ENCODE measurements at places on chromosomes 2 and 18.

DNA sequence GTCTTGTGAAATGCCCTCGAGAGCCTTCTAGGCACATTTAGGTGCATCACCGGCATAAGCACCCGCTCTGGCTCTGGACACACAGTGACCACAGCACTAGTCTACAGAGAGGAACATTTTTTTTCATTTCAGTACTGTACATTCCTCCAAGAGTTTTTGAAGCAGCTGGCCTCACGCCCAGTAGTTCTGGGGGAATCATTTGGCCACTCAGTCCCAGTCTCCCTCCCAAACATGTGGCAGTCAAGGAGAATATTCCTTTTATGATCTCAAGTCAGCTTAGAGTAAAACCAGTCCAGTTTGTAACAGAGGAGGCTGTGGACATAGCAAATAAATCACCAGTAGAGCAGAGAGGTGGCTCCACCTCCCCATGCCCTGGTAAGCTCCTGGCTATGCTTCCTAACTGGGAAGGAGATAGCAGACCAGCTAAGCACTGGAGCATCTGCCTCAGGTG lies 48.1 kb downstream of the KCNE4 start:
- no peak for DNase-seq

- DNase-seq = peak; percentile 74
Observed at GRCh38 chr2:202171241-202171825, 67.1 kb downstream of the SUMO1 start.

DNA sequence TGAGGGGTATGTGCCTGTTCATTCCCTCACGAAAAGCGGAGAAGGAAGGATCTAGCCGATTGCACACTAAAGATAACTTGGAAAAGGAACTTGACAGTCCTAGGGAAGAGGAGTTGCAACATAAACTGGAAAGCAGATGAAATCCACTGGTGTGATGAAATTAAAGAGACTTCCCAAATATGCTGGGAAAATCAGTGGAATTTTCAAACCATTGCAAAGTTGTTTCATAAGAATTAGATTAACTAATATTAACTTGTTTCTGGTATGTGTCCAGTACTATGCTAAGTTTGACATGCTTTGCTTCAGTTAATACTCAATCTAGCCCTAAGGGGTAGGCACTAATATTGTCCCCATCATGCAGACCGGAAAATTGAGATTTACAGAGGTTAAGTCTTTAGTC lies 222.7 kb downstream of the IKZF2 start:
- no peak for DNase-seq

GRCh38 chr2:222448748-222449181 lies 24.4 kb downstream of the SGPP2 start:
- peak; percentile 53 for DNase-seq

DNA sequence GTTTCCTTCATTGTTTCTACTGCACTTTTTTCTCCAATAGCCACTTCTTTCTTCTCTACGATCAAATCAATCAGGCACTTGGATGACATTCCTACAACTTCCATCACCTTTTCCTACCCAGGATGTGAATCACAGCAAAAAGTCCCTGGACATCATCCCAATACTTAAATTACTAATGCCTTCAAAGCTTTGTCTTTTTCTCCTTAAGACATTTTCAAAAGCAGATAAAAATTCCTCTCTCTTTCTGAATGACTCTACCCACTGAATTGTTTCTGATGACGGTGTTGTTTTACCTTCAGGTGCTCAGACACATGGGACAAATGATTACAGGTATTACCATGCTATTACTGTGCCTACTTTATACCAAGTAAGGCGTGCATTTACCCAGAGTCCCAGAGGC lies 500.9 kb downstream of the FBXO15 start:
- no peak for DNase-seq

- DNase-seq = no peak
Observed at GRCh38 chr2:24261441-24261840, 86.6 kb downstream of the FAM228A start.

DNA sequence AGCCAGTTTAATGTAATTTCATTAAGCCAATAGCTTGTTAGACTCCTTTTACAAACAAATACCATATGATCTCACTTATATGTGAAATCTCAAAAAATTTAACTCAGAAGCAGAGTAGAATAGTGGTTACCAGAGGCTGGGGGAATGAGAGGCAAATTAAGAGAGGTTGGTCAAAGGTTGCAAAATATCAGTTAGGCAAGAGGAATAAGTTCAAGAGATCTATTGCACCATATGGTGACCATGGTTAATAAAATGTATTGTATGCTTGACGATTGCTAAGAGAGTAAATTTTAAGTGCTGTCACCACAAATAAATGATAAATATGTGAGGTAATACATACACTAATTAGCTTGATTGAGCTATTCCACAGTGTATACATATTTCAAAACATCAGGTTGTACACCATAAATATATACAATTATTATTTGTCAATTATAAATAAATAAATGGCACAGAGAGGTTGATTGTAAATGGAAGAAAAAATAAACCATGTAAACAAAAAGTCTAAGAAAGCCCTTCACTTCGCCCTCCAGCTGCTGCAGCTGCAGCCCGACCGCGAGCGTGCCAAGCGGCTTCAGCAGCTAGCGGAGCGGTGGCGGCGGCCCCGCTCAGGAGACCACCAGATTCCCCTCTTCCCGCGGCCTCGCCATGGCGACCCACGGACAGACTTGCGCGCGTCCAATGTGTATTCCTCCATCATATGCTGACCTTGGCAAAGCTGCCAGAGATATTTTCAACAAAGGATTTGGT lies 23.0 kb upstream of the ACTR2 start:
- no peak for DNase-seq

DNA sequence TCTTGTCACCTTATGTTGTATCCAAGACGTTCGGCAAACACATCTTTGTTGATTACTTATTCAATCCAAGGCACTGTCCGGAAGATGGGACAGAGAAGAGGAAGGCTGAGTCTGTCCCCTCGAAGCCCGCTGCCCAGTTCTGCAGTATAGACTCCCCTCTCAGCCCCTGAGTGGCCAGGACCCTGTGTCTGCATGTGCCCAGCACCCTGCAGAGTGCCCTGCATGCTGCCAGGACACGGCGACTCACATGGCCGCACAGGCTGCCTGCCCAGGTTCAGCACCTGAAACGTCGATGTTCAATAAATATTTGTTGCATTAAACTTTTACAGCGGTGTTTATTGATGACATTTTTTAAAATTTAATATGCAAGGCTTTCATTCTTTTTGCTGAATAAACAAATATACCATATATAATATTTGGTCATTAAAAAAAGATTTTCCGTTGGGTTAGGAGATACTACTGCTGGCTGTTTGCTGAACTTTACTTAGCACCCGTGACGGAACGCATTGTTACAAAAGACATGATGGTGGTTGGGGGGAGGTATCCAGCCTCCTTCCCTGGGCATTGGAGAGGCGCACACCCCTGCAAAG lies 146.5 kb downstream of the PTGR3 start:
- DNase-seq = no peak

DNA sequence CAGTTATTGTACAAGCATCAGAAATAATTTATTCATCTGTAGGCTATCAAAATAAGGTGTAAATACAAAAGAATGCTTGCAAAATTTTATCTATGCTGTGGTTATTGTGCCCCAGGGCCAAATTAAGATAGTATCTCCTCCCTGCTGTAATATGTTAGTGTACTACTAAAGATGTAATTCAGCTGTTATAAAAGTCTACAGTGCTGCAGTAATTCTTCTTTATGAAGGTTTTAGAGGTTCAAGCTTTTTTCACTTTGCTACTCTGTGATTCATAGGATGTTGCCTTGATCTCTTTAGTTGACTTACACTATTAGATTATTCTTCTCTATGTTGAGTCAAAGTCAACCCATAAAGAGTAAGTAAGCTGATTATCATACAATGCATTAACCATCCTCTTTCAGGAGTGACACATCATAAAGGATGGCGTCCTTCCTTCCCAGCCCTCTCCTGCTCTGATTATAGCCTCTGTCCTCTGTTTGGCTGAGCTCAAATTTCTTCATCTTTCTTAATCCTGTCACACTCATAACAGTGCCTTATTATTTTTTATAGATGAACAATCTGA lies 29.3 kb upstream of the DYNAP start:
- DNase-seq = peak; percentile 1

DNA sequence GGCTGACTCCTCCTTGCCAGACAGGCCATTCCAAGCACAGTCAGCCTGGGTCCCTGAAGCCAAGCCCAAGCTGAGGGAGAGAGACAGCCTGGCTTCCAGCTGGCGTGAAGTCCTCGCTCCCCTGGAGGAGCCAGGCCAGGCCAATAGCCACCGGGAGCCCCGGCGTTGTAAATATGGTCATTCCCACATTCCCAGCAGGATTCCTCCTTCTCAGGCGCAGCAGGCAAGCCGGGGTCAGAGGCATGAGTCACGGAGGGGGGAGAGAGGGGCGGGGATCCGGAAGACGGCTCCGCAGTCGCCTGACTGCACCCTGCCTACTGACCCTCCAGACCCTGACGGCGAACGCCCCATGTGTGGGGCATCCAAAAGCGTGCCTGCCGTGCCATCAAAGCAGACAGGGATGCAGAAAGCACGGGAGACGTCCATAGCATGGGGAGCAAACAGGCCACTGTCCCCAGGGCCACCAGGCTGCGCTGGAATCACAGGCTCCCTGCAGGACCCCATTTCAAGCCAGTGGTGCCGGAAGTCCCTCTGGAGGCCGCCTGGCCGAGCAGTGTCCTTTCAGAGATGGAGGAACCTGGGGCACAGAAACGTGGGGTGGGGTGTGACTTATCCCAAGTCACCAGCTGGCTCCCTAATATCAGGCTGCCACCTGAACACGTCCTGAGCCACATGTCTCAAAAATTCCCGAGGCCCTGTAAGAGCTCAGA lies 48.2 kb downstream of the TWIST2 start:
- no peak for DNase-seq

- DNase-seq = no peak
Observed at GRCh38 chr2:70381821-70382220, 80.0 kb upstream of the FAM136A start.

DNA sequence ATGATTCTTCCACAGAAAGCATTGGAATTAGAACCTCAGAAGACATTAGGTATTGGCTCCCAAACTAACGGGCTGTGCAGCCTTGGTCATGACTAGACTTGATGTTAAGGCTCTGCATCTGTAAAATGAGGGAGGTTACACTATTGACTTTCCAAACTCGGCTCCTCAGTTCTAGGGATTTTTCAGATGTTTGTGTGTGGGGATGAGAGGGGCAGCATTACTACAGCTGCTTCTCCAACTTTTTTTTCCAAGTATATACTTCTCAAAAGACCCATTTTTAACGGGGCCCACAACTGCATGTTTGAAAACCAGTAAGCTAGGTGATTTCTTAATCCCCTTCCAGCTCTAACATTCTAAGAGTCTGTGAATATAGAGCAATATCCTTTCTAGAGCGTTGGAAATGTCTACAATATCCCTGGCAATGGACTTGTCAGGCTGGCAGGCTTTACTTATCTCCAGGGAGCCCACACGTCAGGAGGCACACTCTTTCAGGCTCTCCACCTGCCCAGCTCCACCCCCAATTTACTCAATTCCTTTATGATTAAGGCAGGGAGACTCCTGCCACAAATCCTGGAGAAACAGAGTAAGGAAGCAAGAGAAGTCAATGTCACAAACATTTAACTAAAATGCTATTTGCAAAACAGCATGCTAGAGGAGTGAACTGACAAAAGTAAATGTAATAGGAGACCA lies 844 bp upstream of the MPV17 start:
- DNase-seq = no peak

GRCh38 chr18:12255626-12256026 lies 1.5 kb downstream of the CIDEA start:
- no peak for DNase-seq

- no peak for DNase-seq
Observed at GRCh38 chr2:126299469-126299976, 356.4 kb upstream of the GYPC start.

DNA sequence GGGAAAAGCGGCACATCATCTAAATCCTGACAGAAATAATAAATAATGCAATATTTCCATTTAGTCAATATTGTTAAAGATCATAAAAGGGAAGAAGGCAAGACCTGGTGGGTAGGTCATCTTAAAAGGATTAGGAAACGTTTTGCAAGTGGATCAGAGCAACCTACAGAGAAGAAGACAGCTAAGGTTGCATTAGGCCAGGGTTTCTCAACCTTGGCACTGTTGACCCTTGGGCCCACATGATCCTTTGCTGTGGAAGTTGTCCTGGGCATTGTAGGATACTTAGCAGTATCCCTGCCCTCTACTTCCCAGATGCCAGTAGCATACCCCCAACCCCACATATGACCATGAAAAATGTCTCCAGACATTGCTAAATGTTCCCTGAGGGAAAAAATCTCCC lies 55.0 kb downstream of the KLF7 start:
- DNase-seq = no peak

DNA sequence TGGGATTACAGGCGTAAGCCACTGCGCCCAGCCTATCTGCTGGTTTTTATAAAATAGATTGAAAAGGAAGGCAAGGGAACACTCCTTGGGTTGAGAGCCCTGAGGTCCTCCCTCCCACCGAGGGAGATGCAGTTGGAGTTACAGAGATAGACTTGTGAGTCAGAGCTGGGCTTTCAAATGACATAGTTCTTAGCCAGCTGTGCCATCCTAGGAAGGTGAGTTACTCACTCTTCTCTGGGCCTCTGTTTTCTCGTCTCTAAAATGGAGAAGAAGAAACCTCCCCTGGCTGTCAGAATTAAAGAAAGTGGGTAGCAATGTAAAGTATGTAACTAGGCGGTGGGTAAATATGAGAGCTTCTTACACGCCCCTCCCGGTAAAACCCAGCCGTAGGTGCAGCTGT lies 2.4 kb downstream of the LRRFIP1 start:
- no peak for DNase-seq

- DNase-seq = no peak
Observed at GRCh38 chr18:49892148-49892924, 79.0 kb upstream of the ACAA2 start.

GRCh38 chr2:163343316-163343715 lies 392.5 kb downstream of the FIGN start:
- no peak for DNase-seq

DNA sequence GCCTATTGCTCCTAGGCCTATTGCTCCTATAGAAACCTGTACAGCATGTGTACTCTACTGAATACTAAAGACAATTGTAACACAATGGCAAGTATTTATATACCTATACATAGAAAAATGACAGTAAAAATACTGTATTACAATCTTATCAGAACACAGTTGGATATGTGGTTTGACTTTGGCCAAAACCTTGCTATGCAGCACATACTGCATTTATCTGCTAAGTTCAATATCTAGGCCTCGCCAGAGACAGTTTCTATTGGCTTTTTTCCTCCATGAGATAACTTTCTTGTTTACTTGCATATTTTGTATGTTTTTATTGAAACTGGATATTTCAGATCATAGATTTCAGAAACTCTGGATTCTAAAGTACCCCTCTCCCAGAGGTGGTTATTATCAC lies 19.3 kb upstream of the TMEM87B start:
- DNase-seq = no peak

GRCh38 chr2:230893841-230894781 lies 29.4 kb downstream of the ITM2C start:
- DNase-seq = no peak
